IMR-90 (cell line): ENCODE measurements at places on chromosomes 5 and 9. TPM values are rescaled to one million over a fixed set of nuclear protein-coding genes. Genes with fewer than 3 reads are reported as not detected.

The FOXD4 gene
- total RNA-seq: 0.18 TPM in 1 of 2 replicates, not detected in the other

The GCNT1 gene
- total RNA-seq: 10.0 and 46.6 TPM in 2 replicates

- DNase-seq: no peak
Measured at GRCh38 chr5:100654895-100655294, 119.7 kb downstream of the FAM174A start.

GRCh38 chr9:71629578-71630215 is 138.6 kb downstream of the CEMIP2 start:
- no peak for DNase-seq

DNA sequence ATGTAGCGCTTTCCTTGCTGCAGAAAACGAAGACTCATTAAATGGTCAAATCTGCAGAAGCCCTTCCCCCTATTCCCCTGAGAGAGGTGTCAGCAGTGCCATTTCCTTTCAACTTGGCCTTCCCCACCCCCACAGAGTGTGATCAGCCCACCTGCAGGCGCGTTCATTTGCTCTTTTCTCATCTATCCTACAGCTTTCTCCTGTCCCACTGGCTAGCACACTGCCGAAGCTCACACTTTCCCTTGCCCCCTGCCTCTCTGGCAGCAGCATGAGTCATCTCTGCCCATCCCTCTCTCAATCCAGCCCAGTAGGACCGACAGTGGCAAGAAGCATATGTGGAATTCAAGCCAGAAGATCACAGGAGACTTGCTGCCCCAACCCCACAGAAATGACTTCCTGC is 213.8 kb downstream of the FAM114A2 start:
- DNase-seq: no peak

DNA sequence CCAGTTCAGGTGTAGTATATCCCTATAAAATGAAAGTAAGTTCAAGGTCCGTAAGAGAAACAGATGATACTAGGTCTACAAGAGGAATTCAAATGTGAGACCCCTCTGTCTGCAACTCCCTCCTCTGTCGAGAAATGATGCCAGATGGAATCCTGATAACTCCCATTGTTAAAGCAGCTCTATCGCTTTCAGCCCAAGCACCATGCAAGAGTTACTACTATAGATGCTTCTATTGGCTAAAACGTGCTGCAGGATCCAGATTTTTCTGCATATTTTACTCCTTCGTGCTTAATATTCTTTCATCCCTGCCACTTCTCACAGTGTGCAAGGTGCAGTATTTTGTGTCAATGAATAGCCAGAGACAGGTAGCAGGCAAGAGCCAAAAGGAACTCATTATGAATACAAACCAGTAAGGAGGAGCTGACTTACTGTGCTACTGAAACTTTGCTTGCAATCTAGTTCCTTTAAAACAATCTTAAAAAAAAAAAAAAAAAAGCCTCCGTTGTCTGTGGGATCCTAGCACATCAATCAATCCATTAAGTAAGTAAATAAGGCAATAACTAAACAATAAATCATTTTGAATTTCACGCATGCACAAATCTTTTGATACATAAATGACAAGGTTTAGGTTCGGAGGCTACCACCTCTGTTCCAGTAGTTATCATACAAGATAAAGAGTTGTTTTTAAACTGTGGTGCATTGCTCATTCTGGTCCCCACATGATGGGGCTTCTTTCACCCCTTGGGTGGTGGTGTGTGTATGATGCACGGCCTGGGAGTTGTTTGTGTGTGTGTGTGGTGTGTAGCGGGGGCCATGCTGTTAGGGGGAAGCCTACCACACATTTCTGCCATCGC is 151.1 kb upstream of the MPDZ start:
- no peak for DNase-seq

DNA sequence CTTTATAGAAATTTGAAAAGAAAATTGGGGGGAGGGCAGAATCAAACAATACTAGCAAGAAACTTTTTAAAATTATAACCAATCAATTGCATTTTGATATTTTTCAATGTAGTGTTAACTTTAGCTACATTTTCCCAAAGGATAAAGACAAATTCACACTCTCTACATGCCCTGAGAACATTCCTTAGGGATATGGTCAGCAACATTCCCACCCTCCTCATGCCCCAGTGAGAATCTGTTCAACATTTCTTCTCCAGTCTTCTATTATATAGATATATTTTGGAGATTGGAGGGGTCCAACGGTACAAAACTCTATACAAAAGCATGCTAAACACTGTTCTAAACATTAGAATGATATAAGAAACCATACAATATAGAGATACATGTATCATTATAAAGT is 11.6 kb upstream of the PRR16 start:
- DNase-seq: peak; percentile 15

DNA sequence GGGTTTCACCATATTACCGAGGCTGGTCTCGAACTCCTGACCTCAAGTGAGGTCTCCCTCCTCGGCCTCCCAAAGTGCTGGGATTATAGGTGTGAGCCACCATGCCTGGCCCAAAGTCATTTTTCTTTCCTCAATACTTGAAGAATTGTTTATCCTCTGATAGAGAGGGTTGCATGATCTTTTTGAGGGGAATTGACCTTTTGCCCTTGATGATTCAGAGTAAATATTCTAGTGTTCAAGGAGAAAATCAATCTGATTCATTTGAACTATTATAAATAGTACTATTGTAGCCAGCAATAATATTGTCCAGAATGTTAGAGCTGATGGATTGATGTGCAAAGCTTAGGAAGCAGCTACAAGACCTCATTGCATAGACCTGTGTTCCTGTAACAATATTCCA is 47.1 kb downstream of the UGCG start:
- no peak for DNase-seq

- peak; percentile 83 for DNase-seq
Measured at GRCh38 chr5:120454094-120454798, 9.9 kb upstream of the PRR16 start.

The LHX3 gene
- total RNA-seq: not detected in 2 replicates

DNA sequence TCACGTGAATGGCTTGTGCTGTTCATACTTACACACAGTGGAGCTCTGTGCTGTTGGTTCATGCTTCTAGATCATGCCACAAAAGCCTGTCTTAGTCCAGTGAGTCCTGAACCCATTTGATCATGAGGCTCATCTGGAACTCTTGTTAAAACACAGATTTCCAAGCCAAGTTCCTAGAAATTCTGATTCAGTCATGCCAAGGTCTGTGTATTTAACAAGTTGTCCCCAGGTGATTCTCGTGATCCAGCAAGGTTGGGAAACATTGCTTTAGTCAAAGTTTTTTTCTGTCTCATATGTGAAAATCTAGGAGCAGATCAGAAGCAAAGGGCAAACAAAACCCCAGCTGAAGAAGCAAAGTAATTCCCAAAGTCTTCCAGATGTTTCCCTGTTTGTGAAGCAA is 112.5 kb upstream of the GAS1 start:
- DNase-seq: no peak

The CCDC183 gene
- under 0.01 TPM in 1 of 2 replicates, not detected in the other for total RNA-seq

- DNase-seq: no peak
Measured at GRCh38 chr9:90778746-90779145, 22.9 kb upstream of the SYK start.

The FLT4 gene
- under 0.01 and 0.28 TPM in 2 replicates for total RNA-seq

The PCDHA11 gene
- under 0.01 TPM in 1 of 2 replicates, not detected in the other for total RNA-seq

The ADRA1B gene
- 0.18 and 0.56 TPM in 2 replicates for total RNA-seq

The ACOT12 gene
- not detected in 2 replicates for total RNA-seq

- peak; percentile 35 for DNase-seq
Measured at GRCh38 chr5:21680641-21681040, 1172.5 kb downstream of the CDH12 start.

GRCh38 chr9:89026876-89027275 is 35.6 kb downstream of the S1PR3 start:
- no peak for DNase-seq

DNA sequence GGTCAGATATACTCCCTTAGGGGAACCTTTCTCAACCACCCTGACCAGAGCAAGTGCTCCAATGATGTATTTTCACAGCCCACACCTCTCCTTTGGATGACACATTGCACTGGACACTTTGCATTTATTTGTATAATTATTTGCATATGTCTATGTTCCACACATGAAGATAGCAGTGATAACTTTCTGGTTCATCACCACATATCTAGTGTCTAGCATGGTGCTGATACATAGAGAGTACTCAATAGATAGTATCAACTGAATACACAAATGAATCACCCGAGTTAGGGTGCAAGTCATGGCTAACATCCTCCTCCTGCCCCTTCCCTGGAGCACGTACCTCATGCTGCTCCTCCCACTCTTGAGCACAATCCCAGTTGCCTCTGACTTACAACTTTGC is 617.6 kb downstream of the EBF1 start:
- DNase-seq: no peak

DNA sequence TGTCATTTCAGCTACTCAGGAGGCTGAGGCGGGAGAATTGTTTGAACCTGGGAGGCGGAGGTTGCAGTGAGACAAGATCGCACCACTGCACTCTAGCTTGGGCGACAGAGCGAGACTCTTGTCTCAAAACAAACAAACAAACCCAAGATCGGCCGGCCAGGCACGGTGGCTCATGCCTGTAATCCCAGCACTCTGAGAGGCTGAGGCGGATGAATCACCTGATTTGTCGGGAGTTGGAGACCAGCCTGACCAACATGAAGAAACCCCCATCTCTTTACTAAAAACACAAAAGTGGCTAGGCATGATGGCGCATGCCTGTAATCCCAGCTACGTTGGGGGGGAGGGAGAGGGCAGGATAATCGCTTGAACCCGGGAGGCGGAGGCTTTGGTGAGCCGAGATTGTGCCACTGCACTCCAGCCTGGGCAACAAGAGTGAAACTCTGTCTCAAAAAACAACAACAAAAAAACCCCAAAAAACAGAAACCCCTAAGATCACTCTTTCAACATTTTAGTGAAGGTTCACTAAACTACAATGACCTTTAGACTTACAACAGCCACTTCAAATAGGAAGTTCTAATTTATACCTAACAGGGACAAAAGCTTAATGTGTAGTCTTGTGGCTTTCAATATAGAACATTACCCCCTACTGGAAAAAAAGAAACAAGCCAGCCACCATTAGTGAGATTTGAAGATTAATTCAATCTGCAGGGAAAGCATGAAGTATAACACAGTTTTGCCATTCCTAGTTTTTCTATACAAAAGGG is 7.0 kb downstream of the HSPA9 start:
- peak; percentile 72 for DNase-seq

DNA sequence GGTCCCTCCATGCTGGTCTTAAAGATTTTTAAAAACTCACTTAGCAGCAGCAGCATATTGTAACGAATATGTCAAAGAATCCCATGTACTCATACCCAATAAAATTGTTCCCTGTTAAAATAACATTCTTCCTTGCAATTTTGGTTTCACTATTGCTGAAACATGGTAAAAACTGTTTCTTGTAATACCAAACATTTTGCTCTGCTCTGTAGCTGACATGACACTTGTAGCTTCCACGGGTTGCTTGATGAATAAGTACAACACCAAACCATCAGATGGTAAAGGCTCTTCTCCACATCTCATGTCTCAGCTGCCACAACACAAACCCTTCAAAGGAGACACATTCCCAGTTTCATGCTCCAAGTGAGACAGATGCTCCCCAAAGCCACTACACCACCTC is 180.7 kb upstream of the PTGER4 start:
- DNase-seq: no peak

GRCh38 chr5:1338196-1338490 is 6.8 kb downstream of the CLPTM1L start:
- no peak for DNase-seq

- DNase-seq: peak; percentile 76
Measured at GRCh38 chr5:144004146-144004545, 166.3 kb downstream of the YIPF5 start.

DNA sequence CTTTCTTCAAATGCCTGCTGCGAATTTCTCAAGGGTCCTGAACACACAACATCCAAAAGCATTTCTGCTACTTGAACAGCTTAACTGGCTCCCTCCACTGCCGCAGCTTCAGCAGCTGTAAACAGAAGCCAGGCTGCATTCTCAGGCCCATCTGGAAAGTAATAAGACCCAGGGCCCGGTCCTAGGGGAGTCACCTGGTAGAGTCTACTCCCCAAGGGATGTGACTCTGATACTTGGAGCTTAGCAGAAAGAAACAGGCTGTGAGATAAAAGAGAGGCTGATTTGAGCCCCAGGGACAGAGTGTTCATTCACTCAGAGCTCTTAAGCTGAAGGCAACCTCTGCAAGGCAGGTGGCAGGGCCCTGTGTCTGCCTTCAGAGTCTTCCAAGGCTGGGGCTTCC is 356.8 kb downstream of the SPOCK1 start:
- peak; percentile 32 for DNase-seq

The FOXD4L4 gene
- under 0.01 TPM in 1 of 2 replicates, not detected in the other for total RNA-seq

GRCh38 chr9:92474587-92474986 is 7.7 kb downstream of the ASPN start:
- no peak for DNase-seq

DNA sequence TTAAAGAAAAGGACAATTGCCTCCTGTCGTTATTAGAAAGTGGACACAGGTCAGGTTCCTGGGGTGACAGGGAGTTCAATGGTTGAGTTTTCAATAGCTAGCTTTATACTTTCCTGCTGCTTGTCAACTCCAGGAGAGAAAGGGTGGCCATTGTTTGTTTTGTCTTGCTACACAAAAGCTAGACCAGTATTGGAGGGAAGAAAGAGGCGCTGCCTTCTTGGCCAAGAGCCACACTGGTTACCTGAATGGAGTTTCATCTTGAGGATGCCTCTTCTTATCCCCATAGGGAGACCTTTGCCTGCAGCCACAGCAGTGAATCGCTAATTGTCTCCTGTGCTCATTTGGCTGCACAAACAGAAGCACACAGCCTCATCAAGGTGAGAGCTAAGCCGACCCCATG is 279.4 kb upstream of the GRIA1 start:
- DNase-seq: no peak

DNA sequence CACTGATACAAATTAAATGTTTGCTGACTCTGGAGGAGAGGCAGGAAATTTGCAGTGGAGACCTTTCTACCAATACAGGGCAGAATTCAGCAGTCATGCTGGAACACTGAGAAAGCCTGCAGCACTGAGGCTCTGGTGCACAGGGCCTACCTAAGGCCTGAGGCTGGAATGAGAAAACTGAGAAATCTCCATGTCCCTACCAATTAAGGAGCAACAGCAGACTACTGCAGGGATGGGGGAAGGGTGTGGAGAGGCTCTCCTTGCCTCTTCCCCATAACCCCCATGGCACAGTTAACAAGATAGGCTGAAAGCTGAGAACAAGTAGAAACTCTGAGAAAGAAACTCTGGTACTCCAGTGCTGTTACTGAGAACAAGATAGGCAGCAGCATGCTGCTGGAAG is 10.5 kb downstream of the FBXO4 start:
- no peak for DNase-seq

GRCh38 chr9:89659891-89660685 is 55.3 kb downstream of the GADD45G start:
- DNase-seq: no peak

- DNase-seq: no peak
Measured at GRCh38 chr5:92179651-92180050, 796.5 kb upstream of the ARRDC3 start.

The TMEM252 gene
- not detected in 2 replicates for total RNA-seq

GRCh38 chr5:97085459-97086181 is 56.8 kb downstream of the LIX1 start:
- DNase-seq: no peak

GRCh38 chr5:55758231-55758630 is 20.4 kb downstream of the DDX4 start:
- no peak for DNase-seq

The SLC36A2 gene
- not detected in 2 replicates for total RNA-seq

The MTAP gene
- total RNA-seq: 33.6 and 50.9 TPM in 2 replicates
